ENCODE measurements at places on chromosomes 2 and 18.
A peak's percentile ranks its signal among the peaks of the same experiment; 100 is the strongest.

- DNase-seq, result no peak
Observed at GRCh38 chr2:583666-584065, 93.5 kb downstream of the TMEM18 start.

DNA sequence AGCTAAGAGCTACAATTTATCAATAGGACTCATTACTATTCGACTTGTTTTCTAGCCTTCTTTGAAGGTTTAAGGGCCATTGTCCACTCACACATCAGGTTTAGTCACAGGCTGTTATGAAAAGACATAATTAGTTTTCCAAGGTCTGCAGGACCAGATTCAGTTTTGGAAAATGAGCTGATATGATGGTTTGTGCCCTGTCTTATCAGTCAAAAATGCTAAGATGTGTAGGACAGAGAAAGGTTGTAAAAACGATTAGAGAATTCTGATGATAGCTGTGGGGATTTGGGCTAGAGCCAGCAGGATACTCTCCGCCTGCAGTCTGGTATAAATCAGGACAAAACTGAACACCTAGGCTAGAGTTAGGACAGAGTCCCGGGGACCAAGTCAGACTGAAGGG lies 213.3 kb downstream of the LRRTM1 start:
- no peak for DNase-seq

DNA sequence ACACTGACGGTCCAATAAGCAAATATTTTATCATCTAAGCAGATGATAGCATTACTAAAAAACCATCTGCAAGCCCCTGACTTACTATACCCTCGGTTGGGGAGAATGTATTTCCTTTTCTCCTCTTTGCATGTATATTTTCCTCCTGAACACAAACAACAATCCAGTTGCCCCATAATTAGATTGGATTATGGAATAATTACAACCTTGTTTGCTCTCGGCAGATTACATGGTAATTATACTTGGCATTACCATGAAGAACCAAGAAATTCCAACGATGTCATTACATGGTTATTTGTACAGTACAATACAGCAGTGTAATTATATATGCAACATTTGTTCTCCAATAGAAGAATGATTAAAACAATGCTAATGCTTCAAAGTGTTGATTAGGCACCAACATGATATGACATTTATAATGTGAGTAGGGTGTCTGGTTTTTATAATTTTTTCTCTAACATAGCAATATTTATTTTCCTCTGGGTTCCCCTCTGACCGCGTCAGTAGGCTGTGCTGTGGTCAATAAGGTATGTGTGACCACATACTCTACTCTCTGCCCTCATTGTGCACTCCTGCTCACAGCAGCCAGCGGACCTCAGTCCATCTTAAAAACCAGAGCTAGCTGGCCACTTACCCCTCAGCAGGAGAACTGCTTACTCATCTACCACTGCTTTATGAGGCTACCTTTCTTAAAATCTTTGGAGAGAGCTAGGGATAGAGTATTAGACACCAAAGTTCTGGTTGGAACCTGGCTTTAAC lies 176.1 kb downstream of the INSIG2 start:
- DNase-seq, result no peak

DNA sequence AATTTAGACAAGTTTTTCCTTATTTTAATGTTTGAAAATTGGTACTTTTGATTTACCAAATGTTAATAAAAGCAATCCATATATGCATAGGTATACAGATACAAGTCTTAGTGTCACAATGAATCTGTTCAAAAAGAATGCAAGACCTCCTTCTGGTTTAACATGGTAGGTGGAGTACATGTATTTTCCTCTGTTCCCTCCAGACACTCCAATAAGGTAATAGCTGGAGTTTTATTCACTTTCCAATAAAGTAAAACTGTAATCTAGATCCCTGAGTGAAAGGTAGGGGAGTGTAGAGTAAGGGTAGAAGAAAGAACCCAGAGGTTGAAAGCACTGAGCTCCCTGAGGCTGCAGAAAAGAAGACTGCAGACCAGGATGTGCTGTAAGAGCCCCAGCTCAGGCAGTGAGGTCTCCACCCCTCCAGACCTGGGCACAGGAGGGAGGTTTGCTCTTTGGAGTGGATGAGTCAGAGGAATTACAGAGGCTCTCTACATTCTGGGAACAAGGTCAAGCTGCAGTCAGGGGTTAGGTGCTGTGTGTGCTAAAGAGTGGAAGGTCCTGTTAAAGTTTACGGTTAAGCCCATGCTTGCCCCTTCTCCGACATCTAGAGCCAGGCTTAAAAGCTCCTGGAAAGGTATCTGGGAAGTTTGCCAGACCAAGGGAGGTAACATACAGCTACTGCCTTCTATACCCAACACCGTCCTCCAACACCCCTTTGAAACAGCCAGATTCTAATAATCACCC lies 27.6 kb upstream of the STAT1 start:
- DNase-seq, result no peak

DNA sequence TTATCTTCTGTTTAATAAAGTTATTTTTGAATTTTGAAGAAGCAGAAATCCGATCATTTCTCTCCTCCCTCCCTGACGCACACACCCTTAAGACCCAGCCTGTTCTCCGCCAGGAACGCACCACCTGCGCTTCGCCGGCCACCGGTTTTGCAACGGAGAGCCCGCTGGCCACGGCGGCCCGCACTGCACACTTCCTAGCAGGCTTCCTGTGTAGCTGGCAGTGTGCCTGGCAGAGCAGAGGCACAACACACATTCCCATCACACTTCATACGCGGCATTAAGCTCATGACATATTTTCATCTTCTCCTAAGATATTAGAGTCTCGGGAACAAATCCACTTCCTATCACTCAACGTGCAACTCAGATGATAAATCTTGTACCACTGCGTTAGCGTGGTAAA lies 148.0 kb downstream of the HDAC4 start:
- DNase-seq, result no peak

DNA sequence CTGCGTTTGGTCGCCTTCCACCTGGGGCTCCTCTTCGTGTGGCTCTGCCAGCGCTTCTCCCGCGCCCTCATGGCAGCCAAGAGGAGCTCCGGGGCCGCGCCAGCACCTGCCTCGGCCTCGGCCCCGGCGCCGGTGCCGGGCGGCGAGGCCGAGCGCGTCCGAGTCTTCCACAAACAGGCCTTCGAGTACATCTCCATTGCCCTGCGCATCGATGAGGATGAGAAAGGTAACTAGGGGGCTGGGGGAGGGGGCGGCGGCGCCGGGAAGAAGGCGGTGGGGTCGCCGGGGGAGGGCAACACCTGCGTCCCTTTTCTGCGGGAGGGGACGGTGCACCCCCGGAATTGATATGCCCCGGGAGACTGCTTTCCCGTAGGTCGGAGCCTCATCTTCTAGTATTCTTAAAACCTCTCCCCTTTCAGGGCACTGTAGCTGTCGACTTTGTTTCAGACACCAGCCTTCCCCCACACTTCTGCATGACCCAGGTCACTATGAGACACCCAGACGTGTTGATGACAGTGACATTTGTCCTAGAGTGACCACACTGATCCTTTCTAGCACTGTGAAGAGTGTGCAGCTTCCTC lies 755 bp downstream of the SPAST start:
- peak; percentile 35 for DNase-seq

DNA sequence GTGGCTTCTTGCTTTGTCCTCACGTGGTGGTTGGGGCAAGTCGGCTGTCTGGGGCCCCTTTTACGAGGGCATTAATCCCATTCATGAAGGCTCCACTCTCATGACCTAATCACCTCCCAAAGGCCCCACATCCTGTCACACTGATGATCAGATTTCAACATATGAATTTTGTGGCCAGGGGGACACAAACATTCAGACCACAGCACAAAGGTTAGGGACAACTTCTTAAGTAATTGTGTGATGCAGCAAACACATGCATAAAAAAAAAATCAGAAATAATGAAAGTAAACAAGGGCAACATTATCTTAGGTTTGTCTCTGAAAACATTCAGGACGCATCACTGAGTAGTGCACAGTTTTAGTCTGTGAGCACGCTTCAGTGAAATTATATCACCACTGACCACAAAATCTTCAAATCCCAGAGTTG lies 54.2 kb upstream of the FRZB start:
- DNase-seq, result no peak

GRCh38 chr2:86525421-86526340 lies 37.6 kb downstream of the CHMP3 start:
- no peak for DNase-seq

DNA sequence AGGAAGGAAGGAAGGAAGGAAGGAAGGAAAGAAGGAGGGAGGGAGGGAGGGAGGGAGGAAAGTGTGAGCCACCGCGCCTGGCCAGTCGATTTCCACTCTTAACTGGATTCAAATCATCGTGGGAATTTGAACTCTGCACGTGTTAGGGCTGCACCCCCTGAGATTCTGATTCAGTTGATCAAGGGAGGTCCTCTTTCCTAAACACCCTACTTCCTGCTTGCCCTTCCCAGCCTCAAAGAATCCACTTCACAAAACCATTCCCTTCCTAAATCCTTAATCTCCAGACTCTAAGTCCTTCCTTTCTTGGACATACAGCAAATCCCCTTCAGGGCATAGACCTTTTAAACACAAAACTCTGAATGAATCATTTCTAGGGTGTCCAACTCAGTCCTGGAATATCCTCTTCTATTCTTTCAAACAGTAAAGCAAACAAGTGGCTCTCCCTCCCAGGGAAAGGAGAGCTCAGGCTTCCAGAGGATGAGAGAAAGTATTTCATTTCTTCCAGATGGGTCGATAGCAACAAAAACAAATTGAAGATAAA lies 68.2 kb upstream of the MBOAT2 start:
- DNase-seq, result no peak
